Stimulated activated CD4-positive, alpha-beta T cell treated with anti-CD3 and anti-CD28 coated beads, Interleukin-4, amount 100 ng/mL, for 48 hours (primary cell): ENCODE measurements at places on chromosomes 5 and 9.

DNA sequence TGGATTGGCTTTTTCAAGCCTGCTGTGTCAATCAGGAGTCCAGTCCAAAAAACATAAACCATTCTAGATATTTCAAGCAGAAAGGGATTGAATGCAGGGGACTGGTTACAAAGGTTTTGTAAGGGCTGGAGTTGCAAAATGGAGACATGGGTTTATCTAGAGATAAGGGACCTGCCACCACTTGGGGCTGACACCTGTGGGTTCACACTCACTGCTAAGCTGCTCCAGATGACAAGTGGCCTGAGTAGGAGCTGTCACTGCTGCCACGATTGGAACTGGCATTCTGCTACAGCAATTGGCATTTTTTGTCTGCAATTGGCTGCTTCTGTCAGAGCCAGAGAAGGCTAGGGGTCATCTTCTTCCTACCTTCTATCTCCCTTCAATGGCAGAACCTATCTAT is 66.3 kb upstream of the ZFR start:
- DNase-seq = no peak

- no peak for DNase-seq
These were observed 66.6 kb downstream of the LRRC70 start for GRCh38 chr5:62645223-62645622.

- DNase-seq = no peak
These were observed 206.0 kb downstream of the SGCD start for GRCh38 chr5:156532921-156533320.

- DNase-seq = no peak
These were observed 25.7 kb upstream of the KLF9 start for GRCh38 chr9:70439991-70440706.

GRCh38 chr5:64978546-64978945 is 209.8 kb downstream of the CWC27 start:
- no peak for DNase-seq

- DNase-seq = no peak
These were observed 37.1 kb upstream of the RAPGEF6 start for GRCh38 chr5:131671994-131672655.

DNA sequence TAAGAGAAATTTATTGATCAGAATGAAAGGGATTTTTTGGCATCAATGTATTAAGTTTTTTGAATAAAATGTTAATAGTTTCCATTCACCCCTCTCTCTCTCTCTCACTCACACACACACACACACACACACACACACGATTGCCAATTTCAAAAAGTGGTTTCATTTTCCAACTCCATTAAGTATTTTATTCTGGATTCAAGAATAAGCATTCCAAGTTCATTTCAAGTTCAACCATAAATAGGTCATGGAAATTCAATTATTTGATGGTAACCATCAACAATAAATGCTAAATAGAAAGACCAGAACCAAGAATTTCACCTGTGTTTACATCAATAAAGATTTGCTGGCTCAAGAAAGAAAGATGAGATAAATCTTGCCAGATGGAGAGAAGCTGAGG is 171.6 kb downstream of the ADAMTS12 start:
- DNase-seq = no peak
